ENCODE measurements at places on chromosomes 4 and X. TPM values are rescaled to one million over a fixed set of nuclear protein-coding genes. Genes with fewer than 3 reads are reported as not detected.

The MSX1 gene
- 26.1 TPM for total RNA-seq

The NEXMIF gene
- total RNA-seq, result not detected

GRCh38 chrX:116378961-116379360, 57.4 kb upstream of the SLC6A14 start:
- no peak for DNase-seq

DNA sequence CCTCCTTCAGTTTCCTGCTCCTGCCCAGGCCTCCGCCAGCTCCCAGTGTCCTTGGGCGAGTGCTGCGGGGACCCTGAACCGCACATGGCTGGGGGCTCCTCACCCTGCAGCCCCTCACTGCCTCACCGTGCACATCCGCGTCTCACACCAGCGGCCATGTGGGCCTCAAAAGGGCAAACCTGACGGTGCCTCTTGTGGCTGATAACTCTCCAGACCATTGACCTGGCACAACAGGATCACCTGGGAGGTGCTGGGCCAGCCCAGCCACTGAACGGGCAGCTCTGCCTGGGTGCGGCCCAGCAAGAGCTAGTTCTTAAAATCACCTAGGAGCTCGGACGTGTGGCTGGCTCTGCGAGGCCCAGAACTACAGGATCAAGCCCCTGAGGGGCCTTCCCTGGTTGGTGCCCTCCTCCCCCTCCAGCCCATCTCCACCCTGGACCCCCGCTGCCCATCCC, 4.1 kb upstream of the S100P start:
- no peak for DNase-seq

DNA sequence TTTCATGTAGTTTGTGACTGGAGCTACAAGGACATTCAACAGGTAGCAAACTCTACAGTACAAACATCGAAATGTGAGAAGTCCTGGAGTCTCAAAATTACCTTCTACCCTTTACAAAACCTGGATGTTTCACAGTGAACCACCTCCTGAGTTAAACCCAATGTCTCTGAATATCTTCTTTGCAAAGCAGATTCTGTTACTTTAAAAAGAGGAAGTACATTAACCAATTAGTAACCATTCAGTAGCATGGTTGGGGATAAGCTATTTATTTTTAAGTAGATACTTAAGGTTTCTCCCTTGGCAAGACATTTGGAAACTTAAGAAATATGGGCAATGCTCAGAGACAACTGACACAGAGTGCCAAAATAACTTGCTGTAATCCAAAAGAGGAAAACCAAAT, 371.9 kb upstream of the NWD2 start:
- no peak for DNase-seq

DNA sequence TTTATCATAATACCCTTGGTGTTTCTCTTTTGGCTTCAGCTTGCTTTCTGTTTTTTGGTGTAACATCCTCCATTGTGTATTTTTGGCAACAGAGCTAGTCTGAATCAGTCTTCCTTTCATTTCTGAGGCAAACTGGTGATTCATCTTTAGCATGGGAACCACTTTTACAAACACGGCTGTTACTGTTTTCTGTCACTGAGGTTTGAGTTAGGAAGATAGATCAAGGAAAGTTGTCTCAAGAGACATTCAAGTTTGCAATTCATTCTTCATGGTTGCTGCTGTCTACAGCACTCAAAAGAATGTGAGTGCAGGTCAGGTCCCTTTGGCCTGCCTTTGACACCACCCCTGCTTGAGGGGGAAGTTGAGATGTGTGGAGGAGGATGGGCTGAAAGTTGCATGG, 36.3 kb downstream of the IL21 start:
- peak; percentile 92 for DNase-seq
